ENCODE measurements at places on chromosomes 12 and 14.
A peak's percentile ranks its signal among the peaks of the same experiment; 100 is the strongest.

DNA sequence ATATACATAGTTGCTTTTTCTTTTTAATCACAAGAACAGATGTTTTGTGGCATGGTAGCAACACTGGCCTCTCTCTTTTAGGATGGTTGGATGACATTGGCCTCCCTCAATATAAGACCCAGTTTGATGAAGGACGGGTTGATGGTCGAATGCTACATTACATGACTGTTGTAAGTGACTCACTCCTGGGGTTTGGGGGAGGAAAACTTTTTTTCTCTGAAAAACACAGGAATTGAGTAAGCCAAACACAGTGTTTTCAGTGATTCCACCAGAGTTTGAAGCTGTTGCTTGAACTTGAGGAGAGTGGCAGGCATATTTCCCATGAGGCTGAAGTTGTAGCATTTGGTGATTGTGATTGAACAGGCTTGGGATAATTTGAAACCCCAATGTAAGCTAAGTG is 13.7 kb upstream of the REP15 start:
- peak; percentile 70 for DNase-seq

GRCh38 chr14:64196056-64196455 is 98.1 kb downstream of the ESR2 start:
- no peak for DNase-seq

GRCh38 chr12:44835641-44836379 is 40.3 kb downstream of the NELL2 start:
- no peak for DNase-seq

GRCh38 chr12:103529306-103529705 is 33.5 kb upstream of the C12orf42 start:
- DNase-seq = no peak

GRCh38 chr12:41520869-41521268 is 332.7 kb downstream of the PDZRN4 start:
- DNase-seq = no peak

- DNase-seq = peak; percentile 4
Observed at GRCh38 chr12:64318605-64319004, 72.0 kb downstream of the C12orf56 start.

- DNase-seq = peak; percentile 79
Observed at GRCh38 chr14:49512147-49512551, 74.0 kb downstream of the RPS29 start.

DNA sequence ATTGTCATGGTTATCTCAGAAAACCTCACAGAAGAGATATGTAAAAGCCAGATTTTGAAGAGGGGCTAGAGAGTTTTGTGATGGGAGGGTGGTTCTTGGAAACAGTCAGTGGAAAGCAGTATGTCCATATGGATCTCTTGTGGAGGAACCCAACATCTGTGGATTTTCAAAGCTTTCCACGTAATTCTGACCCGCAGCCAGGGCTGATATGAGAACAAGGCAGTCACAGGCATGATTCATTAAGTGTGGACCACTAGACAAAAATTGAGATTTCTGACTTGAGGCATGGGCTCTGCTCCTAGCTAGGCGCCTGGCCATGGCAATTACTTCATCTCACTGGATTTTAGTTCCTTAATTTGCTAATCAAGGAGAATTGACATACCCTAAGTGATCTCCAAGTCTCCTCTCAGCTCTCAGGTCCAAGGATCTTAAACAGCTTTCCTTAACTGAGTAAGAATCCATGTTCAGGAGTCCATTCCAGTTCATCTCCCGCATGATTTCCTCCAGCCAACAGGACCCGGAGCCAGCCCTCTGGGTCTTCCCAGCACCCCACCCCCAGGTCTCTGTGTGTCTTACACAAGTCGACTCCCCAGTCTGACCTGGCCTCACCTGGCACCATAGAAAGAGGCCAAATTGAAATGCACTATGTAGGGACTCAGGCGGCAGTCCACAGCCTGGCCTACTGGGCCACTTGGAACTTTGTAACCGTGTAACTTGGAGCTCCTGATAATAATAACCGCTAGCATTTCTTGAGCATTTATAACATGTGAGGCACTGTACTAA is 176.3 kb upstream of the PARP11 start:
- no peak for DNase-seq

DNA sequence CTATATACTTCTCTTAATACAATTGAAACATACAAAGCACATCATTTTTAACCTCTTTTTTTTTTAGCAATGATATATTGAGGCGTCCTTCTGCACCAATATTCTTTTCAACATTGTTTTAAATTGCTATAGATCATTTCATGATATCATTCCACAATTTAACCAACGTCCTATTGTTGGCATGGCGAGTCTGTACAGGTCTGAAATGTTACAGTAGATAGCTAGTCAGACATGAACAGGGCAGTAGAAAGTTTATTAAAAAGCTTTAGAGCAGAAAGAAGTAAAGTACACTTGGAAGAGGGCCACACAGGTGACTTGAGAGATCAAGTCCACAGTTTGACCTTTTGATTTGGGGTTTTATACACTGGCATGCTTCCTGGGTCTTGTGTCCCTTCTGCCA is 279.0 kb downstream of the PAWR start:
- DNase-seq = no peak

GRCh38 chr12:88339254-88339949 is 197.3 kb downstream of the TMTC3 start:
- DNase-seq = peak; percentile 85

DNA sequence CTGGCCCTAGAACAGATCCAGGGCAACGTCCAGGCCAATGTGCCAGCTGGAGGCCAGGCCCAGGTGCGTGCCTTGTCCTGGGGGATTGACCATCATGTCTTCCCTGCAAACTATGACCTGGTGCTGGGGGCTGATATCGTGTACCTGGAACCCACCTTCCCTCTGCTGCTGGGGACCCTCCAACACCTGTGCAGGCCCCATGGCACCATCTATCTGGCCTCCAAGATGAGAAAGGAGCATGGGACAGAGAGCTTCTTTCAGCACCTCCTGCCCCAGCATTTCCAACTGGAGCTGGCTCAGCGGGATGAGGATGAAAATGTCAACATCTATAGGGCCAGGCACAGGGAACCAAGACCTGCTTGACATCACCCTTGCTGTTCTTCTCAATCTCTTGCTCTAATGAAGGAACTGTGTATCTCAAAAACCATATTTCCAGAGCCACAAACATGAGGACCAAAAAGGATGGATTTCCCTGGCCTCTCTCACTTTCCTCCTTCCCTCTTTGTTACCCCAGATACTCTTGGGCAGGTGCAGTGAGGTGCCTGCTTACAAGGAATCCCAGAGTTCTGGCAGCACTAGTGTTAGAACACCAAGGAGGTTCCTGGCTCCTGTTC is 2.2 kb upstream of the TSFM start:
- DNase-seq = no peak
